ENCODE measurements at places on chromosomes 5 and 9.

GRCh38 chr9:86511614-86512360, 157.6 kb upstream of the TUT7 start:
- no peak for DNase-seq

DNA sequence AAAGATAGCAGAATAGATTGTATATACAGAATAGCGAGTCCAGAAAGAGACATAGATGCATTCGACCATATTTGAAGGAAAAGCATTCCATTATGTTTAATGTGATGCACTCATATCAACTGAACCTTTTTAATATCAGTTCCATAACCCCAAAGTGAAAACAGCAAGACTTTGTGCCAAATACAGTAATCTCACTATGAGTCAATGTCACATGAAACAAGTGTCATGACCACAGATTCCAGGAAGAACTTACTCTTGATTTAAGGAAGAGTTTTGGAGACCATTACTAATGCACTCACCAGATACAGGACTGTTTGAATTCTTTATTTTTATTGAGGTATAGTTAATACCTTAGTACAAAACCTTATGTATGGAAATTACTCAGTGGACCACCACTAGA, 220.5 kb downstream of the SH3GL2 start:
- no peak for DNase-seq

DNA sequence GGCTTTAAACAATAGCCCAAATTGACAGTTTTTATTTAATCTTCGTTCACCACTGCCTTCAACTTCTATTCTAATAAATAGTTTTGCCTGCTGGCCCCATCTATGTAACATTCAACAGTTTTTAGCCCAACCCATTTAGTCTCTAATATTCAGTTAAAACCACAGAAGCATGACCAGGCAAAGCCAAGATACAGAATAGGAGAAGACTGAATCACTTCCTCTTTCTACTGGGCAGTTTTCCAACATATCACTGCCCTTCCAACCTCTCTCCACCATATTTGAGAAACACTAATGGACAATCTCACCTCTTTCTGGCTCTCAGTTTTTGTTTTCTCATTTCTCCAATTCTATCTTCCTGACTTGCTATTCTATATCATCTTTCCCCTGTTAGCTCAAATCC, 352.9 kb downstream of the DNAH5 start:
- no peak for DNase-seq

DNA sequence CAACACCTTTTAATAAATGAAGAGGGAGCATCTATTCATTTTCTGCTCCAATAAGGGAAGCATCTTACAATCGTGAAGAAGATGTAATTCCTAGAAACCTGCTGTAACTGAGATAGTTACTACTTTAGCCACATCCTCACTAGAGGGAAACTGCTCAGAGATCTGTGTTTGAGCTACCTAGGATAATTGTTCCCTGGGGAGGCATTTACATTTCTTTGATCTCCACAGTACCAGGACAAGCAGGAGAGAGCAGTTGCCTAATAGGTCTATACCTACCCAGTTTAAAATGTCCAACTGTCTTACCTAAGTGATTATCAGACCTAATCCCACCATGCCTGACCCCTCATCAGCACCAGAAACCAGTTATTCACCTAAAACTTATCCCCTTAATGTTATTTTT, 196.9 kb downstream of the TUSC1 start:
- DNase-seq: no peak

Measured in left renal pelvis (tissue), 4 donors.